ENCODE measurements at places on chromosomes 12 and 14.

- no peak for DNase-seq
Observed at GRCh38 chr14:63840981-63841380, 11.8 kb upstream of the SYNE2 start.

GRCh38 chr12:116692605-116693004 lies 45.3 kb downstream of the SPRING1 start:
- DNase-seq: no peak

- peak; percentile 45 for DNase-seq
Observed at GRCh38 chr12:64522316-64522715, 70.4 kb downstream of the TBK1 start.

DNA sequence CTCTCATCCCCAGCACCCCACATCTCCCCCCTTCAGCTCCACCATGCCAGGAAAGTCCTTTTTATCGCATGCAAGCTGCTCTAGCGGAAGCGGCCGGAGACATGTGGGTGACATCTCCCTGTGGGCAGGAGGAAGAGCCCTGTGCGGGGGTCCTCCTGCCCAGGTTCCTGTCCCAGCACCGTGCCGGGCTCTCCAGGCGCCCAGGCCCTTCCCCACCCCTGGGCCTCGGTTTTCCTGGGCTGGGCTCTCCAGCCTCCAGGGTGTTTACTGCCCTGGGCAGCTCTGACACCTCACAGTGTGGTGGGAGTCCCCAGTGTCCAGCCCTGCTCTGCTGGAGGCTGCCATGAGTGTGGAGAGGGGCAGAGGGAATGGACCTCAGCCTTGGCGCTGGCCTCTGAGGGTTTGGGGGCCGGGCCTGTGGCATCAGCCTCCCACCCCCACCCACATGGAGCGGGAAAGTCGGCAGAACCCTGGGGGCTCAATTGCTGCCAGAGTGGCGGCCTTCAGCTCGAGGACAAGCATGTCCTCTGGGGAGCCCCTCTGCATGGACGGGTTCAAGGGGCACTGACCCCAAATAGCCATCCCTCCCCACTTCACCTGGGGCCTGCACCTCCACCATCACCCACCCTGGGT lies 16.9 kb downstream of the ASPG start:
- DNase-seq: no peak

GRCh38 chr12:79634957-79635471 lies 55.8 kb downstream of the PAWR start:
- peak; percentile 68 for DNase-seq

DNA sequence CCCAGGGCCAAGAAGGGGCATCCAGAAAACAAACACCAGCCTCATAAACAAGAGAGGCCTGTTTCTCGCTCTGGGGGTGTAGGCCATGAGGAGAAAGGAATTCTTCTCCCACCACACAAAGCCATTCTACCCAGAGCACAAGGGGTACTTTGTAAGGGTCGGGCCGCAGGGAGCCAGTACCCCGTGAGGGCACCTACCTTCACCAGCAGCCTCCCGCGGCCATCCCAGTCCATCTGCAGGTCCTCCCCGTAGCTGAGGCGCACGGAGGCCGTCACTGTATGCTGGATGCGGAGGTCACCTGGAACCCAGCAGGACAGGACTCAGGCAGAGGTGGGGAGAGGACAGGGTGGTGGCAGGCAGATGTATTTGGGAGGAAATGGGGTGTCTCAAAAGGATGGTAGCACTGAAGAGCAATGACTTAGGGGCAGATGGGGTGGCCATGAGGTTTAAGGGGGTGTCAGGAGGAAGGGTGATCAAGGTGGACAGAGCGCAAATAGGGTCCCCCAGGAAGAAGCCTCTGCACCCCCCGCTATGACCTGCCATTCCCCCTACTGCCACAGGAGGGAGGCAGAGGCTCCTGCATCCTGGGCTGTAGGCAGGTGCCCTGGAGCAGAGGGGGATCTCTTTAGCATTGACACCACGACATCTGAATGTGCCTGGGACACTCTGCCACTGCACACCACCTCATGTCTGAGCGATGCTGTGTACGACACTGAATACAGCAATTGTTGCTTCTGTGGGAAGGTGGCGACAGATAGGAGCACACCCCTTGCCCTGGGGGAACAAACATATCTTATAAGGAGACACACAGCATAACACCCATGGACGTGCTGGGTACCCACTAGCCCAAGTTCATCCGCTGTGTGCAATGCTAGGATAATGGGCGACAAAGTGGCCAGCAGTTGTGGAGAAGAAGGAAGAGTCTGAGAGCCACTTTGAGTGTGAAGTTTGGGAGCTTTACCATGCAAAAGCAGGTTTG lies 61.4 kb downstream of the VWF start:
- DNase-seq: peak; percentile 50

- peak; percentile 55 for DNase-seq
Observed at GRCh38 chr12:106903241-106903945, 52.3 kb upstream of the TMEM263 start.

GRCh38 chr12:102689701-102690100 lies 209.3 kb upstream of the IGF1 start:
- DNase-seq: no peak

DNA sequence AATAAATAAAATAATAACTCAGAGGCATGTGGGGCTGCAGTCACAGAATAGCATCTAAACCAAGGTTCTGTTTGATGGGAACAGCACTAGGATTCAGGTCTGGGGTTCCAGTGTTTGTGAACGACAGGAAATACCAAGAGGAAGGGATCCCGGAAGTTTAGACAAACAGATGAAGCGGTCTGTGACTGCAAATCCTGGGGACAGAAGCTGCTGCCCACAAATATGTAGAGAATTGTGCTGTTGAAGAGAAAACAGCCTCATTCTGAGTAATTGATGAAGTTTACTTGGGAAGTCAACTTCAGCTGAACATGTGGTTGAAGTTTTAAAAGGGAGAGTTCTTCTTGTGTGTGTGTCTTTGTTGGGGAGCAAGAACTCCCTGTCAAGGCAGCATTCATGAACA lies 98.4 kb upstream of the TBX5 start:
- no peak for DNase-seq

DNA sequence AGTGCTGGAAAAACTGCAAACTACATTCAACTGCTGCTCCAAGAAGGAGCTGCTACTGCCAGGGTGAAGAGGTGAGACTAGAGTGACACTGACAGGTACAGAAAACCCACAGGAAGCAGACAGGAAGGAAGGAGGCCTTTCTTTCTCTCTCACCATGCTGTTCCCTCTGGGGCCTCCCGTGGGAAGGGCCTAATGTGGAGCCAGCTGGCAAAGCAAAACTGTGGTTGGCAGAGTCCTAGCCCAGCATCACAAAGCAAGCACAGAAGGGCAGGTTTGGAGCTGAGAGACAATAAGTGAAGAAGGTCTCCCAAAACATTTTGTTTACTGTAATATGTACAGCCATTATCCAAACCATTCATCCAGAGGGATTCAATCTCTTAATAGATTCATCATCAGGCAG lies 122.5 kb upstream of the MAX start:
- no peak for DNase-seq

DNA sequence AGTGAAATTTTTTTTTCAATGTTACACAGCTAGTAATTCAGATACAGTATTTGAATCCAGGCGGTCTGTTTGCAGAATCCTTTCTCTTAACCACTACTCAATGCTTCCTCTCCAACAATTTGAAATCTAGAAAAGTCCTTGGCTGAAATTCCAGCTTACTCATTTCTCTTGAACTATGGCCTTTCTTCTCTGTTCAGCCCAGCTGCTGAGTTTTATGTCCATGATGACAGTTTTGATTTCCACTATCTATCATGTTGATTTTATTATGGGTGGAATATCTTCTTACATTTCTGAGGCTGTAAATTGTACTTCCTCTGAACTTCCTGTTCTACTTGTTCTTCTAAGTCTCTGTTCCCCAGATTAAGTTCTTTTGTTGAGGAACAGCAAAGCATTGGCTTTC lies 315.3 kb downstream of the DIO2 start:
- no peak for DNase-seq

GRCh38 chr12:49287876-49288275 lies 7.1 kb upstream of the PRPH start:
- DNase-seq: no peak

DNA sequence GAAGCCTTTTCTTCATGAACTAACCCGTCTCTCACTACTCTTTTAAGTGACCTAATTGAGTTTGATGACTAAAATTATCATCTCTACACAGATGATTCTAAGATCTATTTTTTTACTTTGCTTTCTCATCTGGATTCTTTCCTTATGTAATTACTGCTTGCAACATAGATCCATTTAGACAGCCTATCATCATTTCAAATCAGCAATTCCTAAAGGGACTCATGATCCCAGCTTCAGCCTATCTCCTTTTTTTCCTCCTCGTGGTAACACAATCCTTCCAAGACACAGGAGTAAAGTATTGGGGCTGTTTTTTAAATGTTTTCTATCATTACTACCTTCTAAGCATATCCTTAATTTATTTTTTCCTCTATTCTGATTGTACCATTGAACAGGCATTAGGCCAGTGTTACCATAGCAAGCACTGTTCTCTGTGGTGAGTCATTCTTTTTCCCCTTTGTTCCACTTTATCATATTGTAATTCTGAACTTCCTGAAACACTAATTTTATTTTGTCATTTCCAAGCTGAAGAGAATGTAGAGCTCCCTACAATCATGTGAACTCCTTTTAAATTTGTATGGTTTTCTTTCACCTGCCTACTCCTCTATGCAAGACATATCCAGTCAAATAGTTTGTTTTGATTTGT lies 190.4 kb upstream of the FAR2 start:
- no peak for DNase-seq

GRCh38 chr12:85856966-85857365 lies 17.1 kb upstream of the NTS start:
- no peak for DNase-seq

GRCh38 chr12:124497658-124498057 lies 69.8 kb downstream of the NCOR2 start:
- peak; percentile 94 for DNase-seq

- DNase-seq: peak; percentile 1
Observed at GRCh38 chr14:96040828-96041371, 1.7 kb downstream of the C14orf132 start.

DNA sequence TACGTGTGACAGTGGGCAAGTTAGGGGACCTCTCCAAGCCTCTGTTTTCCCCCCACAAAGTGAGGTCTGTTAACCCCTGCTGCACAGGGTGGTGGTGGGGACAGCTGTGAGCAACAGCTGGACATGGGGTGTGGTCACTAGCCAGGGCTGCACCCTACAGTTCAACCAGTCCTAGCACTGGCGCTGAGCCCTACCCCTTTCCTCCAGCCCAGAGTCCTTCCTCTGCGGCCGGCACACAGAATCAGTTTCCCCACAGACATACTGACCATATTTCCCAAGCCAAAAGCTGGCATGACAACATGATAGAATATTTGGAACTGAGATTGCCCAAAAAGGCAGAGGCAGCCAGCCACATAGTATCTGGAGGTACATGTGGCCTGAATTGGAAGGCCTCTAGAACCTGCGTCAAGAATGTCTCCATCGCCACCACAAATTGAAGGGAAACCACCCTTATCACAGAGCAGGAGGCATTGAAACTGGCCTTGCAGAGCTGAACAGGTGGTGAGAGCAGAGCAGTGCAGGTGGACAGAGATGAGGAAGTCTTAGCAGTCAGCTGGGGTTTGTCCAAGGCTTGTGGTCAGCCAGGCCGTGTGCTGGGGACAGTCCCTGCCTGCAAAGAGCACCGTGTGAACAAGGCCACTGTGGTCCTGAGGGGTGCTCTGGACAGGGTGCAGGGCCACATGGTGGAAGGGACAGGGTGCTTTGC lies 21.2 kb downstream of the DEGS2 start:
- no peak for DNase-seq

GRCh38 chr12:63841571-63841970 lies 2.9 kb upstream of the SRGAP1 start:
- no peak for DNase-seq

GRCh38 chr14:38887696-38888095 lies 215.3 kb downstream of the SEC23A start:
- no peak for DNase-seq

- DNase-seq: no peak
Observed at GRCh38 chr14:104924421-104925213, at the start of gene PLD4. Gene PLD4, plus strand, starts transcription at chr14:104924879. Its CDS starts 2,262 bp downstream, at chr14:104927141.

DNA sequence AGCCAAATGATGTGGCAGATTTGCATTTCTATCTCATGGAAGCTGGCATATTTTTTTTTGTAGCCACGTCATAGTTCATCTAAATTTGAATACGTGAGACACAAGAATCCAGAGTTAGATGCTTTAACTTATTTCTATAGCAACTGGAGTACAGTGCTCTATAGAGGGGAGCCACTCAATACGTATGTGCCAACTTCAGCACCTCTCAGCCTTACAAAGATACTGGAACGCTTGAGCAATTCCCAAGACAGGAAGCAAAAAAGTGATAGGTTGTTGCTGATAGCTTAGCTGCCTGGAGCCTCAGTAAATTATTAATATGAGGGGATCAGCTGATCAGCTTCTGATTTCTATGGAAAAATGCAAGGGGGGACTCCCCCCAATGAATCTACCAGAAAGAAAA lies 24.1 kb upstream of the PELI2 start:
- DNase-seq: no peak

DNA sequence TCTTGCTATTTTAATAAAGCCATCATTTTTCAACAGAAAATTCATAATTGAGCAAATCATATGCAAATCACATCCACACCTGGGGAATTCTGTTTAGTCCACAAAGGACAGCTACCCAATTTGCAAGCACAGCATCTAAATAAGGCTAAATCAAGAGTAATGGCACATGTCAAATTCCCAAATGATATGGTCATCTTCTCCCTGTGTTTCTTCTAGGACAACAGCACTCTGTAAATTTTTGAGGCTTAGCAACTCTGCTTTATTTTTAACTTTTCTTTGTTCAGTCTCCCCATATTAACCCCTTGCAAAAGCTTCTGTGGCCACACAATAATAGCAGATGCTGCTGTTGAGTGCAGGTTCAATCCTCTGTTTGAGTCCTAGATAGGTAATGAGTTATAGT lies 155.6 kb upstream of the DAAM1 start:
- DNase-seq: peak; percentile 68

DNA sequence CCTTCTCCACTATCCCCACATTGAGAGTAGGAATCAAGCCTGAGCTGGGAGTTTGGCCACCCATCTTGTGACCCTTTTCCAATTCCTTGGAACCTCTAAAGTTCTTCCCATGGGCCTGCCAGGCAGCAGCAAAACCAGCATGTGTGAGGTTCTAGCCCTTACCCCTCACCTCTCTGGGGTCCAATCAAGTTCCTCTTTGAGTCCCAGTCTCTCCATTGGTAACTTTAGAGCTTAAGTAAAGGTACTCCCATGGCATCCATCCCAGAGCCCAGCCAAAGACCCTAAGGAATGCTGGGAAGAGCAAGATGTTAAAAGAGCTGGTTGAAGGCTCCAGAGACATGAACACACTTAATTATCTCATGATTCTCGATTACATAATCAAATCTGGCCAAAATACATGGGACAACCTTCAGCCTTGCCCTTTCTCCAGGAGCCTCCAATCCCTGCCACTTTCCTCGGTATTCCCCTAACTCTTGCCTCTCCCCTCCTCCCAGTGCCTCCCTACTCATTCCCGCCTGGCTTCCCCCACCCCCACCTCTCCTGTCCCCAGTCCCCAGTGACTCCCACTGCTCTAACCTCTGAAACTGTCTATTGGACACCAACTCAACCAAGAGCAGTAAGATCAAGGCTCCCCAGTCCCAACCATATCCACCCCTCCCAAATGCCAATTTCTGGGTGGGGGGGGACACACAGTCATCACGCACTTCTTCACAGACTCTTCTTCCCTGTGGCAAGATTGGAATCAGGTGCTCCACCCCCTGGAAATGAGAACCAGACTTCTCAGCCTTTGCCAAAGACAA lies 4.8 kb upstream of the TNS2 start:
- no peak for DNase-seq

Data from fibroblast of skin of back (primary cell).